Breast epithelium (tissue), 4 donors: ENCODE measurements at places on chromosomes 11 and 22. TPM values are rescaled to one million over a fixed set of nuclear protein-coding genes. Genes with fewer than 3 reads are reported as not detected.
A peak's percentile ranks its signal among the peaks of the same experiment; 100 is the strongest.

DNA sequence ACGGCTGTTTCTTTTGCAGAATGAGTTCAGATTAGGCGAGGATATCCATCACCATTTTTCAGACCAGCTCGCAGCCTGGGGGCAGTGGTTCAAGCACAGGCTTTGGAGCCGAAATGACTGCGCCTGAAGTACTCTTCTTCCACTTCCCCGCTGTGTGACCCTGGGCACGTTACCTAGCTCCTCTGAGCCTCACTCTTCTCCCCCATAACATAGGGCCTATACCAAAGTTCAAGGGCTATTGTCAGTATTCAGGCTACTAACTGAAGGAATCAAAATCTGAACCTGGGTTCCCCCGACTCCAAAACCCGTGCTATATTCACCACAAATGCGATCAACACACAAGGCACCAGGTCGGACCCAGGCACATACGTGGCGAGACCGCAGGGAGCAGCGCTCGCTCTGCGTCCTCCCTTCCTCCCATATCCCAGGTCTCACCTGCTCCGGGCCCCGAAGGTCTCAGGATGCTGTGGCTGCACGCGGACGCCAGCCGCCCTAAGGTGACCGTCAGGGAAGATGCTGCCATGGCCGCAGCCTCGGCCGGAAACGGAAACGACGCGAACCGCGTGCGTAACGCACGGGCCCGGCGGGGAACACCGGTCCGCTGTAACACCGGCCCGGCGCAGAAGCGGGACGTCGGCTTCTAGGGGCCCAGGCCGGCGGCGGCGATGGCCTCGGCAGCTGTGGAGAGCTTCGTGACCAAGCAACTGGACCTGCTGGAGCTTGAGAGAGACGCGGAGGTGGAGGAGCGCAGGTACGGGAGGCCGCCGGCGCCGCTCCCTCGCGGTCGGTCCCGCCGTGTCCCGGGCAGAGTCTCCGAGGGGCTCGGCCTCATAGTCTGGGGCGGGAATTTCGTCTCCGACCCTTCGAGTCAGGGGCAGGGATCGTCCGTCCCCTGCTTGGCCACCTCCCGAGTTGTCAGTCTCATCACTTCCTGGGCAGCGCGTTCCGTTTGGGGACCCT, at the start of the genes IGHMBP2 and MRPL21:
Gene IGHMBP2, plus strand, starts transcription at position 604 of the 960 bp plus-strand sequence. Its CDS starts 62 bp downstream, at position 666.
Gene MRPL21, minus strand, starts transcription at position 545 of the 960 bp plus-strand sequence. Its CDS starts 22 bp downstream, at position 523.
- peak; percentile 84 for DNase-seq

DNA sequence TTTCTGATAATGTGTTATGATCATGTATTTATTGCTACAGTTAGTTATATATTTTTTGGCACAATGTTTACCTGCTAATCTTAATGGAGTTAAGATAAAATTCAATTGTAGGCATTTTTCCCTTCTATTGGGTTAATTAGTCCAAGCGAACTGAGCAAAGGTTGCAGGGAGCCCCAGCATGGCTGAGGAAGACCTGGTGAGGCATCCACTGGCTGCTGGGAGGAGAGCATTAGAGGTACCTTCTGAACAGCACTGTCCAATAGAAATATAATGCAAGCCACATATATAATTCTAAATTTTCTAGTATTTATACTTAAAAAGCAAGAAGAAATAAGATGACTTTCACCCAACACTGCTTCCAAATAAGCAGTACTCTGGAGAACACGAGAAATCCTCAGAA, 689 bp upstream of the TMEM126A start:
- DNase-seq = no peak

- DNase-seq = no peak
Observed at GRCh38 chr22:19840955-19841640, 13.6 kb downstream of the GNB1L start.

- DNase-seq = no peak
Observed at GRCh38 chr22:18056807-18057474, 20.8 kb upstream of the PEX26 start.

DNA sequence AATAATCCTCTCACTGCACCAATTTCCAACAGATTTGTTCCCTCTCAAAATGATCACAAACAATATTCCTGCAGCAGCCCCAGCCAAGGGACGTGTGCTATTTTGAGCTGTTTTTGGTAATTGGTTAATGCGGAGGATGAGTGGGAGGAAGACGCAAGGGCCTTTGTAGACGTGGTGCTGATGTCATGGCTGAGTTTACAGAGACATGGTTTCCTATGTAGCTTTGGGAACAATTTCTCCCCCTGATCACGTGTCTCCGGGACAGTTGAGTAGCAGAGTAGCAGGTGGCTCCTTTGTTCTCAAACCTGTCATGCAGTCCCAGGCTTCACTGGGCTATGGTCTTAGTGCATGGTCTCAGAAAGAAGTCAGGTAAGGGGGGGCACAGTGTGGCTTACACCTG, 183.2 kb upstream of the NECTIN1 start:
- no peak for DNase-seq

DNA sequence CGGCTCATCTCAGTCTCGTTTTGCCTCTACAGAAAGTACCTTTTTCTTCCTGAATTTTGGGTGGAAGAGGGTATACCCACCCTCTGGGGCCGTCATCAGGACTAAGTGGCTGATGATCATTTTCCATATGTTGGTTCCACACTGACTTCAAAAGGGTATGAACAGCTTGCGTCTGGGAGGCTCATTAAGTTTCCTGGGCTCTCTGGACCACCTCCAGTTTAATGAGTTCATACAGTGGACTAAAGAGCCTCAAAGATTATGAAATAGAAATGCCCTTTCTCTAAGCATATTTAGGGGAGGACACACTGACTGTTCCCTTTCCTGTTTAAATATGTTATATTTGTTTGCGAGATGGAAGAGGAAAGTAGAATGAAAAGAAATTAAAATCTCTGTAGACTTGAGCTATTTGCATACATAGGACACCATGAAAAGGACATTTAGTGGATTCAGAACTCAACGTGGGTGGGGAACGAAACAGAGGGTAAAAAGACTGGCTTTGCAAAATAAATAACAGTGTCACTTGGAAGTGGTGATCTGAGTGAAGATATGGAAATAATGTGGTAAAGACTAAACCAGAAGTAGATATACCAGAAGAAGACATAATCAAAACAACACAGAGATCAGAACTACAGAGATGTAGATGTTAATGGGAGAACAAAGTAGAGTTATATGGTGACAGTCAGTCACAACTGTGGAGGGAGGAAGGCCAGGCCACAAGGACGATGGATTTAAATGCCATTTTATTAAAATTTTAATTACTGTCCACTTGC, 18.7 kb downstream of the LDLRAD3 start:
- no peak for DNase-seq

Gene CEP164
- 20.3 TPM for total RNA-seq

Gene UCP3
- 1.8 TPM for total RNA-seq
